ENCODE measurements at places on chromosomes 3 and 15. TPM values are rescaled to one million over a fixed set of nuclear protein-coding genes. Genes with fewer than 3 reads are reported as not detected.

DNA sequence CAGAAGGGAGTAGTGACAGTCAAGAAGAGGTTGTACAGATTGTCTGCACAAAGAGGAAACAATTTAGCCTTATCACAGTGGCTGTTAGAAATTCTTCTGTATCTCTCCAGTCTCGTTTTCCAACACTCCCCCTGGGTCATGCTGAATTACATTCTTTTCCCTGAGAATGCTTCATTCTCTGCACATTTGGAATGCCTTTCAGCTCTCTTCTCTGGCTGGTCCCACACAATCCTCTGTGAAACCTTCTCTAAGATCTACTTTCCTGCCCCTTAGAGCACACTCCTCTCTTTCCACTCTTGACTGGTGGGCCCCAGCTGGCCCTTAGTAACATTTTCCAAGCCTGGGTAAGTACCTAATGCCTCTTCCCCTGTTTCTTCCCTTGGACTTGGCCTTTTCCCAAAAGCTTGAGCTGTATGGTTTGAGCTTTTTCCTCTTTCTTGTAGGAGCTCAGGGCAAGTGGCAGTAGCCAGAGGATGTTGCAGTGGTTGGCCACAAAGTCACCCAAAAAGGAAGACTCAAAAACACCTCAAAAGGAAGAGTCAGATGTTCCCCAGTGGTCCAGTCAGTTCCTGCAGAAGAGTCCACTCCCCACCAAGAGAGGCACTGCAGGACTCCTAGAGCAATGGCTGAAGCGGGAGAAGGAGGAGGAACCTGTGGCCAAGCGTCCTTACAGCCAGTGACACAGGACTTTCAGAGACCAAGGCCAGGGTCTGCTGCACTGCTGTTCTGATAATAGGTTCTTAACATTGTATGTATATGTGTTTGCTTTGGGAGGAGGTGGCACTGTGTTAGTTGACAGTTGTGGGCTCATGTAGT, 25.7 kb downstream of the HMCES start:
- peaks cover 35% of the 10 kb centered on the region for H3K4me1 ChIP-seq
- no peaks in the 10 kb centered on the region for H3K27me3 ChIP-seq
- no peak overlapping the region for H3K4me3 ChIP-seq
- no peak for DNase-seq
- H3K36me3 ChIP-seq = peaks cover 58% of the 10 kb centered on the region

- H3K36me3 ChIP-seq = no peaks in the 10 kb centered on the region
- H3K27ac ChIP-seq = no peak overlapping the region
- H3K4me3 ChIP-seq = no peak overlapping the region
- no peaks in the 10 kb centered on the region for H3K27me3 ChIP-seq
Measured at GRCh38 chr3:143070977-143071551, 48.5 kb upstream of the CHST2 start.

GRCh38 chr15:77974098-77974414, 103.5 kb downstream of the TBC1D2B start:
- H3K4me3 ChIP-seq = no peak overlapping the region
- H3K36me3 ChIP-seq = no peaks in the 10 kb centered on the region
- peak overlapping the region; percentile 34 for H3K27ac ChIP-seq
- DNase-seq = no peak

GRCh38 chr3:99952306-99952705, 134.6 kb downstream of the CMSS1 start:
- H3K4me3 ChIP-seq = no peak overlapping the region
- no peaks in the 10 kb centered on the region for H3K27me3 ChIP-seq
- H3K27ac ChIP-seq = no peak overlapping the region
- H3K4me1 ChIP-seq = peaks cover 6% of the 10 kb centered on the region
- H3K36me3 ChIP-seq = no peaks in the 10 kb centered on the region
- DNase-seq = no peak

DNA sequence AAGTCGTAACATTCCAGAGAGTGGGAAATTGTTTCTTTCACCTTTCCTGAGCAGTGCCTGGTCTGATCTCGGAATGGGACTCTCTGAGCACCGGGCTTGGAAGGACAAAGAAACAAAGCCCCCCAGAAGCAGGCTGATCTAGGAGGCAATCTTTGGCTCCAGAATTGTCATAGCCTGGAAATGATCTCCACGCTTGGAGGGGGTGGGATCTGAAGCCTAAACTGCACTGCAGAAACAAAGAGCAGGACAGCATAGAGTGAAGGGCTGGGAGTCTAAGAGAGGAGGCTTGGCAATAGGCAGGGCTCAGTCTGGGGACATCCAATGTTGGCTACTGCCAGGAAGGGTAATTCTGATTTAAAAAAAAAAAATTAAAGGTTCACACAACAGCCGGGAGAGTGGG, 1.9 kb downstream of the CRABP1 start:
- no peak overlapping the region for H3K4me3 ChIP-seq
- no peak for DNase-seq
- peaks cover 5% of the 10 kb centered on the region for H3K4me1 ChIP-seq
- H3K27ac ChIP-seq = no peak overlapping the region

DNA sequence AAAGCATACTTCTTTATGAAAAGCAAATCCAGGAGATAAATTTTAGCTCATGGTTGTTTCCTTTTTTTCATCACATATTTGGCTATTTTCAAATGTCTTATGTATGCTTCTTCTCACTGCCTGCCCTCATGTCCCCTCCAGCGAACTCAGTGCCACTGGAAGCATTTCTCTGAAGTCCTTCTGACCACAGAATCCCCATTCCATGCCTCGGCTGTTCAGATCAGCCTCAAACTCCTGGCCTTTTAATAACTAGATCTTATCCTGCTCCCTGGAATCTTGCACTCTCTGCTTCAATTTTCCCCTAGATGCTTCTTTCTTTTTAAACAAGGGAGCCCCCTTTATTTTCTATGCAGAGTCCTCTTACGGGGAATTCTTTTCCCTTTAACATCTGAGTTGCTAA, 10.1 kb downstream of the ETV5 start:
- H3K27ac ChIP-seq = no peak overlapping the region
- H3K4me1 ChIP-seq = peaks cover 11% of the 10 kb centered on the region
- H3K27me3 ChIP-seq = peaks cover 78% of the 10 kb centered on the region
- no peak overlapping the region for H3K4me3 ChIP-seq

DNA sequence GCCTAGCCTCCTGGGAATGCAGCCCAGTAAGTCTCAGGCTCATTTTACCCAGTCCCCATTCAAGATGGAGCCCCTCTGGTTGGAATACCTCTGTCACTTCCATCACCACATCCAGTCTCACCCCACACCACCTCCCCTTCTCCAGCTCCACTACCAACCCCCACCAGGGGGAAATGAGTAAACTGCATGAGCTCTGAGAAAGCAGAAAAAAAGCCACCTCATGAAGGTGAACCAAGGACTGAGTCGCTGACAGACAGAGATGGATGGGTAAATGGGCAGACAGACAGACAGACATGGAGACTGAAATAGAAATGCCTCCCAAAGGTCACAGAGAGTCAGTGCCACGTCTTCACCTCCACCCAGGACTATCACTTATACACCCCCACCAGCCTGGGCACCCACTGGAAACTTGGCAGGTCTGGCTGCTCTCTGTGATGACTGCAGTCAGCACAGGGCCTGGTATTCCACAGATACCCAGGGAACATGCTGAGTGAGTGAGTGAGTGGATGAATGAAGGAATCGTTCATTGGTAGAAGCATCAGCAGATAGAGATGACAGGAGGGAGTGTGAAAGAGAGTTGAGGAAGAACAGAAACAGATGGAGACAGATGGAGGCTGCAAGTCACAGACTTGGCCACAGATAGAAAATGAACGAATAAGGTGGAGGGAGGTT, 4.9 kb upstream of the LOXL1 start:
- H3K4me1 ChIP-seq = peaks cover 61% of the 10 kb centered on the region
- no peak overlapping the region for H3K4me3 ChIP-seq
- H3K36me3 ChIP-seq = peaks cover 37% of the 10 kb centered on the region
- DNase-seq = no peak

GRCh38 chr3:16789344-16790120, 95.2 kb upstream of the PLCL2 start:
- H3K27me3 ChIP-seq = peaks cover 3% of the 10 kb centered on the region
- peaks cover 3% of the 10 kb centered on the region for H3K4me1 ChIP-seq
- no peak overlapping the region for H3K4me3 ChIP-seq
- DNase-seq = no peak
- H3K36me3 ChIP-seq = no peaks in the 10 kb centered on the region
- no peak overlapping the region for H3K27ac ChIP-seq

GRCh38 chr3:86180696-86181095, 810.3 kb downstream of the VGLL3 start:
- no peak for DNase-seq
- no peak overlapping the region for H3K27ac ChIP-seq

The MST1 gene
- 3.8 TPM for total RNA-seq

The ZBBX gene
- total RNA-seq = not detected

The AADAC gene
- not detected for total RNA-seq

The PARP15 gene
- 36.6 TPM for total RNA-seq

The ATP2C1 gene
- total RNA-seq = 52.7 TPM

The SLC12A1 gene
- not detected for total RNA-seq
